ENCODE measurements at places on chromosomes 2 and 18.

DNA sequence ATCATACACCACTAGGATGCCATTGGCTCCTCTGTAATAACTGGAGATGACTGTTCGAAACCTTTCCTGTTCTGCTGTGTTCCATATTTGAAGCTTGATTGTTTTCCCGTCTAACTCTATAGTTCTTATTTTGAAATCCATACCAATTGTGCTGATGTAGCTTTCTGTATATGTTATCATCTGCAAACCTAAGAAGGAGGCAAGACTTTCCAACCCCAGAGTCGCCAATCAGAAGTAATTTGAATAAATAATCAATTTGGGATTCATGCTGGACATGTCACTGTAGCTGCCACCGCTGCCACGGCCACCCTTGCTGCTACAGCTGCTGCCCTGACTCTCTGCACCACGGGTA is 20.7 kb downstream of the STAT1 start:
- no peak for DNase-seq

DNA sequence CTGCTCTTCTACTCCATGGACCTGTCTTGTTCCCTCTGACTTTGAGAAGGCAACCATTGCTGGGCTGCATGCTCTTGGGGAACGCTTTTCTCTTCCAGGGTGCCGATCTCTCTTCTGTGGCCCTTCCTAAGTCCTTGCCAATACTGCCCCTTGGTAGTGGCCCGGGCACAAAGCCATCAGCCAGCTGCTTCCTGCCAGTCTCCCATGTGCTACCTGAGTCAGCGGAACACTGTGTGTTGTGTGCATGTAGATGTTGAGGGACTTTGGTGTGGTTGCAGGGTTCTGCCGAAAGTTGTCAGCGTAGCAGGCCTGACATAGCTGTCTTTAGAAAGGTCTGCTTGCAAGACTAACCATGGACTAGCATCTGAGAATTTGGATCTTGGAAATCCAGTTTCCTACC is 35.4 kb downstream of the MGAT5 start:
- no peak for DNase-seq

GRCh38 chr2:34291076-34291475 is 692.0 kb upstream of the FAM98A start:
- no peak for DNase-seq

DNA sequence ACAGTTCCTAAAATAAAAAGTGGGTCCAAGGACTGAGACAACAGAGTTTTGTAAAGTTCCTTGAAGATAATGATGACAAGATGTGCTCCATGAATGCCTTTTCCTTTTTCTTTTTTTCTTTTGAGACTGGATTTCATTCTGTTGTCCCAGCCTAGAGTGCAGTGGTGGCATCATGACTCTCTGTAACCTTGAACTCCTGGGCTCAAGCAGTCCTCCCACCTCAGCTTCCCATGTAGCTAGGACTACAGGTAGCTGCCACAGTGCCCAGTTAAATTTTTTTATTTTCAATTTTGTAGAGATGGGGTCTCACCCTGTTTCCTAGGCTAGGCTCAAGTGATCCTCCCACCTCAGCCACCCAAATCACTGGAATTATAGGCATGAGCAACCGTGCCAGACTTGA is 16.1 kb upstream of the TTC27 start:
- DNase-seq = no peak

GRCh38 chr2:112812318-112813267 is 24.0 kb downstream of the IL1B start:
- no peak for DNase-seq

DNA sequence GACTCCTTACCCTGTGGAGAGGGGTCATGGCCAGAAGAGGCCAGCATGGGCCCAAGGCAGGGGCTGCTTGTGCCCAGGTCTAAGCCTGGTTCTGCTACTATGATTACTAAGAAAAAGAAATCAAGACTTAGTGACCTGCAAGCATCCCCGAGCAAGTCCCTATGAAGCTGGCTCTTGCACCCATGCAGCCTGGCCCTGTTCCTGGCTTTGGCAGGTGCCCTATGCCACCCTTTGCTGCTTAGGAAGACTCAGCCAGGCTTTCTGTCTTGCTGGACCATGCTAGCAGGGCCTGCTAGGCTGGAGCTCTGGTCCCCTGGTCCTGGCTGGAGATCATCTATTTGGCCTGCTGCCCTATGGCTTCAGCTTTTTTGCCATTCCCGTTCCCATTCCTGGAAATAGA is 309.4 kb upstream of the EPAS1 start:
- no peak for DNase-seq

GRCh38 chr2:123953846-123954245 is 71.2 kb upstream of the CNTNAP5 start:
- no peak for DNase-seq

GRCh38 chr2:73333564-73333963 is 40.2 kb upstream of the EGR4 start:
- no peak for DNase-seq

DNA sequence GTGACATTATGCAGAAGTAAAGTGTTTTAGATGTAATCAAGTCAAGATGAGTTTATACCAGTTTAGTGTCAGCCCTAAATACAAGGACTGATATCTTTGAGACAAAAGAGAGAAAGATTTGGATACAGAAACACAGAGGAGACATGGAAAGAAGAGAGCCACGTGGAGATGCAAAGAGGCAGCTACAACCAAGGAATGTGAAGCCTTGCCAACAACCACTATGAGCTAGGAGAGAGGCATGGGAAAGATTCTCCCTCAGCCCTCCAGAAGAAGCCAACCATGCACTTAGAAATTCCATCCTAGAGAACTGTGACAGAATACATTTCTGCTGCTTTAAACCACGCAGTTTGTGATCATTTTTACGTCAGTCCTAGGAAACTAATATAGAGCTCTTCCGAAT is 217.2 kb downstream of the DOK6 start:
- DNase-seq = peak; percentile 11

- no peak for DNase-seq
These were observed 3.7 kb downstream of the TNS1 start for GRCh38 chr2:217998926-217999594.

DNA sequence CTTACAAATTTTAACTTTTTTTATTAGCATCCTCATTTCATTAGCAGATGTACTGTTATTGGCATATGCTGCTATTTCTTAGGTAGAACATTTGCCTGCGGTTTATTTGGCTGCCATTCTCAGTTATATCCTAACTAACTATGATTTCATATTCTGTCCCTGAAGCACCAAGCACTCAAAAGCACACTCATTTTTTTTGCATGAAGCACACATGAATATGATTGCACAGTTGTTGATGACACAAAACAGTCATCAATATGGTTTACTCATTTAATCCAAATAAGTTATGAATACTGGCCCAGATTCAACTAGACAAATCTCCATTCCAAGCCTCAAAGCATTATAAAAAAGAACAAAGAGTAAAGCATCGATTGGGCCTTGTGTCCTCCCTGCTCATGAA is 129.4 kb upstream of the CNTNAP5 start:
- no peak for DNase-seq

- no peak for DNase-seq
These were observed 14.6 kb downstream of the SLC4A3 start for GRCh38 chr2:219642069-219642454.

GRCh38 chr2:224722770-224723169 is 6.6 kb upstream of the CCDC195 start:
- no peak for DNase-seq

DNA sequence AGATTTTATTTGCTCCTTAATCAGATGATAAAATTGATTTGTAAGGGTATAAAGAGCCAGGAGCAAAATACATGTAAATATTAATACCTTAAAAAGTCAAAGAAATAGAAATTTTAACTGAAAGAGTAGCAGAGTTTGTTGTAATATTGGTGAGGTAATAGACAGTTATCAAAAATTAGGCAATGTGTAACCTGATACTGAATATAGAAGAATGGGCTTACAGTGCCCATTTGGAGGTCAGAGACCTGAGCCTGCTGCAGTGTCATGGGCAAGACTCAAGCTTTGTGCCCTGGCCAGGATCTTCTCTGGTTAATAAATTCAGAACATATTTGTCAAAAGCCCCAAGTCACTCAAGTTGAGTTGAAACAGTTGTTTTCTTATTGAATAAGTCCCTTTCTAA is 29.7 kb upstream of the TMEM247 start:
- DNase-seq = no peak

- DNase-seq = no peak
These were observed 36.8 kb downstream of the TRIP12 start for GRCh38 chr2:229884775-229885699.

GRCh38 chr18:46909497-46909896 is 7.8 kb downstream of the PIAS2 start:
- DNase-seq = no peak

- DNase-seq = no peak
These were observed 63.2 kb upstream of the TMEM17 start for GRCh38 chr2:62568983-62569837.

- no peak for DNase-seq
These were observed 55.2 kb downstream of the TMEM247 start for GRCh38 chr2:46534589-46534988.

DNA sequence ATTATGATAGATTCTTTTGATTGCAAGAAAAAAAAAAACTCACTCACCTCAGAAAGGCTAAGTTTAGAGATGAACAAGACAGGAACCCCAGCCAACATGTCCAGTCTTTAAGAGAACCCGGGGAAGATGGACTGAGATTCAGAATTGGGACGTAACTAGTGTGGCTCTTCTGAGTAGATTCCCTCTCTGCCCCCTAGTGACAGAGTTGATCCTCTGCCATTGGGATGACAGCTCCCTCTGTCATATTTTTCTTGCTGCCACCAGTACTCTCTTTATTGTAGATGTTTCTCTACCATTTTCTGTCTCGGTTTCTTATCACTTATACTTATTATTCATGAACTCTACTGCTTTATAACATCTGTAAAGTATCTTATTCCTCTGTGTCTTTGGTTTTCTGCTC is 77.7 kb downstream of the GULP1 start:
- DNase-seq = no peak

- peak; percentile 83 for DNase-seq
These were observed 143.2 kb upstream of the SETBP1 start for GRCh38 chr18:44537526-44537925.

DNA sequence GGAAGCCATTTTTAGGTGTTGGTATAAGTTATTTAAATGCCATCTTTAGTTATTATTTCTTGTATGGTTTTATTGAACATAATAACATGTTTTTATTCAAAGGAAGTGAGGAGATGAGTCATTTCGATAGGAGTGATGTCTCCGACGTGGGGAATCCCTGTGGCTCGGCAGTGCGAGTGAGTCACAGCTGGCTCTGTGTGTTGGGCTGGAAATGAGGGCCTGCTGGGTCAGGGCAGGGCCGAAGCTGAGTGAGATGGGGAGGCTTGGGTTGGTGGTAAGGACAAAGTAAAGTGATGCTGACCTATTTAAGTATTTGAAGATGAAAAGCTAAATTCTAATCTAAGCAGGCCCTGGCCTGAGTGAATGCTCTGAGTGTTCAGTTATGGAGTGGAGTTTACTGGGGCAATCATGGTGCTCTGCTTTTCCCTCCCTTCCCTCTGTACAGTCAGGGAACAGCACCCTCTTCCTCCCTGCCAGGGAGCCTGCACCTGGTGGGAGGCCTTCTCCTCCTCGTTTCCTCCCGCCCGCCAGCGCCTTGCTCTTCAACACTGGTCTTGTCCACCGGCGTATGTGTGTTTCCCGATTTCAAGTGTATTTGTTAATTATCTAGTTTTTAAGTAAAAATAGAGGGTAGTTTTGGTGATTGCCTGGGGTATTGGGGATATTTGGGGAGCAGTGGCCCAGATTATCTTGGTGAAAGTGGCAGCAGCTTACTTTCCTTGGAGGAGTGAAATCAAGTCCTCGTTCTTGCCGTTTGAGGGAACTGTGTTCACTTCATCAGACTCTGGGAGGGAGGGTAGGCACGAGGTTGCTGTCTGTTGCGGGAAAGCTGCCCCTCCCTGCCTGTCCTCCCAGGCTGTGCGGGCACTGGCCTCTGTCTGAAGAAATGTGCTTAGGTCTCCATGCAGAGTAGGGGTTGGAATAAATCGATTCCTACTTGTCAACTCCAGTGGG is 157.0 kb downstream of the LDLRAD4 start:
- peak; percentile 40 for DNase-seq

- DNase-seq = peak; percentile 47
These were observed 184.3 kb downstream of the SH3BP4 start for GRCh38 chr2:235135990-235136561.

GRCh38 chr2:121446647-121447241 is 83.9 kb upstream of the RNU4ATAC start:
- DNase-seq = no peak

- DNase-seq = no peak
These were observed 515.8 kb downstream of the GALR1 start for GRCh38 chr18:77765468-77765867.

DNA sequence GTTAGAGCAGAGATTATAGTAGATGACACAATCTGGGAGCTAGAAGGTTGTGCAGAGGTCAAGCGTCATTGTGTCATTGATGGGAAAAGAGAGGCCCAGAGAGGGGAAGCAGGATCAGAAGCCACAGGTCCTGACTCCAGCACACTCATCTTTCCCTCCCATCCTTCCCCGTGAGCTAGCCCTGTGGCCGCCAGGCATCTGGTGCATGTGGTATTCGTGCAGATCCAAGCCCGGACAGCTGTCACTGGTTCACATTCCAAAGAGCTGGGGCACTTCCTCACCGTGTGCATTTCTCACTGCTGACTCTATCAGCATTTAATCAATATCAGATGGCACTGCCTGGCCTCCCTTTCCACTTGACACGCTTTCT is 94.1 kb upstream of the THOC1 start:
- DNase-seq = peak; percentile 96

- DNase-seq = no peak
These were observed 160.0 kb downstream of the STK39 start for GRCh38 chr2:168087401-168087800.

DNA sequence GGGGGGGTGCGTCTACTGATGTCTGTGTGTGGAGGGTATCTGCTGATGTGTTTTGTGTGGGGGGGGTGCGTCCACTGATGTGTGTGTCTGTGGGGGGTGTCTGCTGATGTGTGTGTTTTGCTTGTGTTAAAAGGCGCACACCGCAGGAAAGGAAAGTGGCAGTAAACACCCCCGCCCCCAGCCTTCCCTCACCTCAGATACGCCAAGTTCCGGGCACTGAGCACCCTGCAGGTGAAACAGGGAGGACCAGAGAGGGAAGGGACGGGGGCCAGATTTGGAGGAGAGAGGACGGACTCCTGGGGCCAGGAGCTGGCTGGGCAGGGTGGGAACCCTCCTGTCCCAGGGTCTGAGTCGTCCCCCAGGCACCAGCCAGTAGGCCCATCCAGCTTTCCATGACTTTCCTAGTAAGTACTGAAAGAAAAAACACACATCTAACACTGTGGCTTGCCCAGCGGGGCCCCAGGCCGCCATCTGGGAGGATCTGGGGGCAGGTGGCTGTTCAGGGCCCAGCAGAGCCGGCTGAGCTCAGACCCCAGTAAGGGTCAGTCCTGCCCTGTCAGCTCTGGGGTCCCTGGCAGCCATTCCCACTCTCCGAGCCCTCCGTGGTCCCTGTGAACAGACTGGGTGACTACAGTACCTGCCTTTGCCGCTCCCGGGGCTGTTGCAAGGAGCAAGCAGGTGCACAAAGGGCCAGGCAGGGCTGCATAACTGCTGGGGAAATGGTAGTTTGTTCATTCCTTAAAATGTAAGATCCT is 126.9 kb downstream of the NFATC1 start:
- DNase-seq = no peak

- no peak for DNase-seq
These were observed 93.6 kb downstream of the ASAP2 start for GRCh38 chr2:9300214-9300613.

Data from AG09319 (cell line).